ENCODE measurements at places on chromosomes 11 and 22.

DNA sequence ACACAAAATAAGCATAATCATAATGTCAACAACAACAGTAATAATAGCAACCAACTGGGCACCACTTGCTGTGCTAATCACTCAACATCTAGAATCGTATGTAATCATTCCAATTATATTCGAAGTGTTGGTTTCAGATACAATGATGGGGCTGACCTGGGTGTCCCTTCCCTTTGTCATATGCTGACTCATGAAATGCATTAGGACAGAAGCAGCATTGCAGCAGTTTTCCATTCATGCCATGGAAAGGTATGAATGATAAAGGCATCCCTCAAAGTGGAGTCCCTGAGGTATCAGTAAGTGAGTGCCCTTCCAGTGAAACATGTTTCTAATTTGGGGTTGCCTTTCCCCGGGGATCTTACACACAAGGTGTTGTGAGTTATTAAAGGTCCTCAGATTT, 46.3 kb upstream of the ANO3 start:
- no peak for DNase-seq

DNA sequence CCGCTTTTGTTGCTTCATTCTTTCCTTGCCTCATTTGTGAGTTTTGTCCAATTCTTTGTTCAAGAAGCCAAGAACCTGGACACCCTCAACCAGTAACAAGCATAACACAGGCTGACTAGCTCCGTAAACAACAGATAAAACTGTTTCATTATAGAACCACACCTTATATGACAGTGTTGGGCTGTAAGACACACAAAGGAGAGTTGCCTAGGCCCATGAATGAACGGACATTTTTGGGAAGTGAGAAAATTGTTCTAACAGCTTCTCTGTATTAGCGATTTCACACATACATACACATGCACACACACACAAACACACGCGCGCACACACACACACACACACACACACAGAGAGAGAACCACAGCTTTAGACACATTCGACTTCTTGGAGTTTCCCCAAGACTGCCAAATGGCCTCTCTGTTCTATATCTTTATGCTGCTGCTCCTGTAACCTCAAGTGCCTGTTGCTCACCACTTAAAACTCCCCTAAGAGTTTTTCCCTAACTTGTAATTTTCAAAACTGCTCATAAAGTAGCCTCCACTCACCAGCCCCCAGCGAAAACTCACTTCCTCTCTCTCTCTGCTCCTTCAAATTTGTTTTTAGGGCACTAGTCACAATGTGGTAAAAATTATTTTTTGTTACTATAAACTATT, 35.9 kb downstream of the CTSC start:
- peak; percentile 29 for DNase-seq

DNA sequence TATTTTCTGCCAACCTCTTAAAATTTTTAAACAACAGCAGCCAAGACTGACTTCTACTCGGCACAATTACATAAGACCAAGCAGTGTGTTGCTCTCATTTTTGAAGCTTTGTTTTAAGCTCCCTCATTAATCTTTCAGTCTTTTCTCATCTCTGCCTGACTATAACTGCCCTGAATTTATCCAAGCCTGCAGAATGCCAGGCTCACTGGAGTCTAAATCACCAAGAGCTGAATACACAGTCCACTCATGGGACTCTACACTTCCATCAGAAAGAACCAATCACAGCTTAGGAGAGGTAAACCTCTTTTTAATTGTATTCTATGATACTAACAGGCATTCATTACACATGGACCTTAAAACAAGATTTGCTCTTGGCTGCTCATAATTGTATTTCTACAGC, 178.7 kb downstream of the CADM1 start:
- DNase-seq: no peak

DNA sequence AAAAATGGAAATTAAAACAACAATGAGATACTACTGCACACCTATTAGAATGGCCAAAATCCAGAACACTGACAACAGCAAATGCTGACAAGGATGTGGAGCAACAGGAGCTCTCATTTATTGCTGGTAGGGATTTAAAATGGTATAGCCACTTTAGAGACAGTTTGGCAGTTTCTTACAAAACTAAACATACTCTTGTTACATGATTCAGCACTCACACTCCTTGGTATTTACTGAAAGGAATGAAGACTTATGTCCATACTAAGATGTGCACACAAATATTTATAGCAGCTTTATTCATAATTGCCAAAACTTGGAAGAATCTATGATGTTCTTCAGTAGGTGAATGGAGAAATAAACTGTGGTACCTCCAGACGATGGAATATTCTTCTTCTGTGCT, 40.8 kb downstream of the PGM2L1 start:
- no peak for DNase-seq

DNA sequence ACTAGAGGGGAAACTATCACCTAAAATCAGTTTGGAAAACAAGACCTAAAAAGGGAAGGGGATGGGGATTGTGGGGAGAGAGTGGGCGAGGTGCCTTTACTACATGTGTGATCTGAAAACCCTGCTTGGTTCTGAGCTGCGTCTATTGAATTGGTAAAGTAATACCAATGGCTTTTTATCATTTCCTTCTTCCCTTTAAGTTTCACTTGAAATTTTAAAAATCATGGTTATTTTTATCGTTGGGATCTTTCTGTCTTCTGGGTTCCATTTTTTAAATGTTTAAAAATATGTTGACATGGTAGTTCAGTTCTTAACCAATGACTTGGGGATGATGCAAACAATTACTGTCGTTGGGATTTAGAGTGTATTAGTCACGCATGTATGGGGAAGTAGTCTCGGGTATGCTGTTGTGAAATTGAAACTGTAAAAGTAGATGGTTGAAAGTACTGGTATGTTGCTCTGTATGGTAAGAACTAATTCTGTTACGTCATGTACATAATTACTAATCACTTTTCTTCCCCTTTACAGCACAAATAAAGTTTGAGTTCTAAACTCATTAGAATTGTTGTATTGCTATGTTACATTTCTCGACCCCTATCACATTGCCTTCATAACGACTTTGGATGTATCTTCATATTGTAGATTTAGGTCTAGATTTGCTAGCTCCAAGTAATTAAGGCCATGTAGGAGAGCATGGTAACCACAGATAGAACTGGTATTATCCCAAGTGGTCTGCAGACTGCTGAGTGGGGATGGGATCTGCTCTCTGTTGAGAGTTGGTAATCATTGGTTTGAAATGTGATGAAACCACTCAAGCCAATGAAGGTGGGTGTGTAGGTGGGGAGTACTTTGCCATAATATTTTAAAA, 3.6 kb downstream of the NEAT1 start:
- peak; percentile 32 for DNase-seq

DNA sequence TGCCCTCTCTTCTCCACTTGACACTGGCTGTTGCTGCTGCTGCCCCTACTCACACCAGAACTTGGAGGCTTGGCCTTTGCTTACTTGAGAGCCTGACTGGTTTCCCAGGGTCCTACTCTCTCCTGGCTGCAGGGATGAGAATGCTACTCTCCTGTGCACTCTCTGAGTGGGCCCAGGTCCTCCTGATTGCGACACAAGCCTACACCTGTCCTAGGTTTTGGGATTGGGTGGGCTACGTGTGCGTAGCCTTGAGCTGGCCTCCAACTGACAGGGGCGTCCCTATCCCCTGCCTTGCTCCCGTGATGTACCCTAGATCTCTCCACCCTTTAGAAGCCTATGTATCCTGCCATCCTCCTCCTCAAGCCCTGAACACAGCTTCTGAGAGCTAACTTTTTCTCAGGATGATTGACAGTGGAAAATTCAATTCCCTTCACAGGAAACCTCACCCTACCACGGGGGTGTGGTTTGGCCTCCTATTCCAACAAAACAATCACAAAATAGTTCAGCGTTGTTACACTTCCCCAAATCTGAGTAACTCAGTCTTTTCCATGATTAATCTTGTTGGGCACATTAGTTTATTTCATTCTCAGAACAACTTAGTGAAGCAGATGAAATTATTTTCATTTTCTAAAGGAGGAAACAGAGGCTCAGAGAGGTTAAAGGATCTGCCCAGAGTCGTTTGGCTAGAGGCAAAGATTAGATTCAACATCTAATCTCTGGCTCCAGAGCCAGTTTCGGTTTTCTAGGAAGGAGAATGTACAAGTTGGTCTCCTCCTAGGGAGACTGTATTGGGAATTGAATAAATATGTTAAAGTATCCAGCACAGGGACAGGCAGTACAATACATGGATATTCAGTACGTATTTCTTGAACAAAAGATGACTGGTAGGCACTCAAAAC, 17.6 kb upstream of the AMOTL1 start:
- DNase-seq: no peak

DNA sequence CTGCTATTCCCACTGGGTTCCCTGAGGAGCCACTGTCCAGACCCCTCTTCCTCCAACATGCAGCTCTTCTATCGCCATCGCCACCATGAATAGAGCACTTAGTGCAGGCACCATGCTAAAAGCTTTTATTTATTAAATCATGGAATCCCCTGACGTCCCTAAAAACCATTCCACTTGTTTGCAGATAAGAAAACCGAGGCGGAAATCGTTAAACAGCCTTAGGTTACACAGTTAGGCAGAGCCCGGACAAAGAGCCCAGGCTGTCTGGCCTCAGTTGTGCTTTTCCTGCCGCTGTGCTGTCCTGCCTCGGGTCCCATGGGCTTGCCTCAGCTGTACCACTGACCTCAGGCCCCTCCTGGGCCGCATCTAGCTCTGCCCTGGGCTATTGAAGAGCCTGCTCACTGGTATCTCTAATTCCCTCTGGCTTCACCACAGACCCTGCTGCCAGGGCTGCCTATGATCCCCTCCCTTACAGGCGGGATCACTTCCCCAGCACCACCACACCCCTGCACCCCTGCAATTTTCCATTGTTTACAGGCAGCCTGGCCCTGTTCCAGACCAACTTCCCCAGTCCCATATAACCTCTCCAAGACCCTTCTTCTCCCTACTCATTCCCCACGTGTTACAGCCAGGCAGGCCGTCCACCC, 13.0 kb upstream of the TUB start:
- no peak for DNase-seq

- no peak for DNase-seq
Measured at GRCh38 chr11:76805206-76805913, 22.2 kb downstream of the TSKU start.

DNA sequence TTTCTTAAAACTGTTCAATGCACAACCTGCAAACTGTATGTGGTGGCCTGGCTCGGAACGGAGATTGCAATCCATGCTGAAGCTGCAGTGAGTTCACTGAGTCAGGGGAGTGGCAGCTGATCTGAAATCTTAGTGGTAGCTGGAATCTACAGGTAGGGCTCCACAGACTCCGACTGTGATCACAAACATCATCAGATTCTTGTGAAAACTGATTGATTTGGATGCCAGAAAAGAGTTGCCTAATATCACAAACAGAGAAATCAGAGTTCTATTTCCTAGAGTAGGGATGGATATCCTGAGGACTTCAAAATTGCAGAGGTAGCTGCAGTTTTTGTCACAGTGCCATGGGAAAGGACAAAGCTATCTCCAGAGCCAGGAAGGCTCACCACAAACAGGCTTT, 57.5 kb upstream of the SC5D start:
- DNase-seq: no peak

DNA sequence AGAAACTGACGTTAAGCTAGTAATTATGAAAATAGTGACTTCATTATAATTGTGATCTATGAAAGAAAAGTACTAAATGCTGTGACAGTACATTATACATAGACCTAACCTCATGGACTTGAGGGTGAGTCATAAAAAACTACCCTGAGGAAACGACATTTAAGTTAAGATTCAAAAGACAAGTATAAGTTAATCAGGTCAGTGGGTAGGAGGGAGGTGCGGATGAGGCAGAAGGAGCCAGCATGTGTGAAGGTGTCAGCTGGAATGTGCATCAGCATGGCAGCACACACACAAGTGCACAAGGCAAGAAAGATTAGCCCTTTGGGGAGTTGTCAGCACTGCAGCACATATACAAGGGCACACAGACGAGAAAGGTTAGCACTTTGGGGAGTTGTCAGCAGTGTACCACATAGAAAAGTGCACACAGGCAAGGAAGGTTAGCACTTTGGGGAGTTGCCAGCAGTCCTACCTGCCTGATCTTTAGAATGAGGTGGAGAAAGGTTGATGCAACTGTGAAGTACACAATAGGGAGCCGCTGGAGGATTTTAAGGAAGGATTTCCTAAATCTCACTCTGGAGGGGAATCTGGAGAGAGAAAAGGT, 31.6 kb upstream of the CAVIN3 start:
- DNase-seq: no peak

DNA sequence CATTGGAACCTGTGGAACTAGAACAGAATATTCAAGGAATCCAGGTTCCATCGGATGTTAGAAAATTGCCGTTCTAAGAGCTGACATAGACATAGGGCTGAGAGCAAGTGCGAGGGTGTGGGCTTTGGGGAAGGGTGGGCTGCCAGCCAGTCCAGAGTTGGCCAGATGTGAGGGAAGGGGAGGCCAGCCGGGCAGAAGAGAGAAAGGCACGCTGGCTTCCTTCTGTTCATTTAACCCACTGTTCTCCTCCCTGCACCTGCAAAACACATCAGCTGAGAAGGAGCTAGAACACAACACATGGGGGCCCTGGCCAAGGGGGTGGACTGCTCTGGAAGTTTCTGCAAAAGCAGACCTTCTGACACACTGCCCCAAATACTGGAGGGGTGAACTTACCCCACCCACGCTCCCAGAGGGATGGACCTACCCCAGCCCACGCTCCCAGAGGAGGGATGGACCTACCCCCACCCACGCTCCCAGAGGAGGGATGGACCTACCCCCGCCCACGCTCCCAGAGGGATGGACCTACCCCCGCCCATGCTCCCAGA, 98.0 kb downstream of the SHANK2 start:
- no peak for DNase-seq

GRCh38 chr22:40391417-40391816, 21.0 kb downstream of the SGSM3 start:
- DNase-seq: no peak

DNA sequence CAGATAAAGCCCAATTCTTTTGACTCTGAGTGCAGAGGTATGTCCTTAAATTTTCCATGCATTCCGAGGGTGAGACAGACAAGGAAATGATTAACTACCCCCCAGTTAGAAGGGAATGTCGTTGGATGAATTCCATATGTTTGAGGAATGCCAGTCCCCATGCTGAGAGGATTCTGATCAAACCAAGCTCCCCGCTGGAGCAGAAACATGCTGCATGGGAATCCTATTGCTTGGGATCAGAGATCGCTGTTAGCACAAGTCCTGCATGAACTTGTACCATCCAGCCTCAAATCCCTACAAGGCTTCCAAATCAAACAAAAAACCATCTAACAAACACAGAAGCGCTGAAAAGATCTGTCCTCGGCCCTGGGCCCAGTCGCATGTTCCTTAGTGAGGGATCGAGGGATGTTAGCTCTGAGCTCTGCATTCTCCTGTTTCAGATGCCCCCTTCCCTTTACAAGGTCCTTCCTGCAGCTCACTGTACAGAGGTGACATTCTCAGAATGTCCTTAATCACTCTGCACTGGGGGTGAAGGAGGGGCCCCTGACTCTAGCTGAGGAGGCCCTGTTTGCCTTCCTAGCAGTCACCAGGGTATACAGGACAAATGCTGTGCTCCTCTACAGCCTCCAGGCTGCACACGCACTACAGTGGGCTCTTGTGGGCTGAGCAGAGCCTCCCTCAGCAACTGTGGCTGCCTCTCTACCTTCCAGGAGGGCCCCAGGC, 353.4 kb downstream of the TENM4 start:
- no peak for DNase-seq

DNA sequence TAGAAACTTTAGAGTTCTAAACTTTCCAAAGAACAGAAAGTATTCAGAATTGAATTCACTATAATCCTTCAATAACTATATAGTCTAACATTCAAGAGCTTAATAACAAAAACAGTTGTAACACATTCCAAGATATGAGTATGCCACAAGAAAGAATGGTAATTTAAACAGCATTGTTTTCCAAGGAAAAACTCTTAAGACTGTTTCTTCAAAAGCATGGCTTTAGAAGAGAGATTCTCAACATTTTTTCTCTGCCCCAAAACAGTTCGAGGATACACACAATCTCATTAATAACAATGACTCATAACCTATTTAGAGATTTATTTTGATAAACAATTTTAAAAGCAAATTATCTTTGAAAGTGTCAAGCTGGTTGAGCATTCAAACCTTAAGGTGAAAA, 16.7 kb upstream of the ARHGAP32 start:
- DNase-seq: no peak

All from CD4-positive, alpha-beta T cell treated with Interferon gamma for 1 hour (primary cell).